ENCODE measurements at places on chromosomes 4 and X. TPM values are rescaled to one million over a fixed set of nuclear protein-coding genes. Genes with fewer than 3 reads are reported as not detected.

- peaks cover 6% of the 10 kb centered on the region for H3K4me1 ChIP-seq
- no peak for DNase-seq
- no peak overlapping the region for H3K4me3 ChIP-seq
- H3K27me3 ChIP-seq, result no peaks in the 10 kb centered on the region
Measured at GRCh38 chrX:132046533-132046932, 23.4 kb downstream of the STK26 start.

DNA sequence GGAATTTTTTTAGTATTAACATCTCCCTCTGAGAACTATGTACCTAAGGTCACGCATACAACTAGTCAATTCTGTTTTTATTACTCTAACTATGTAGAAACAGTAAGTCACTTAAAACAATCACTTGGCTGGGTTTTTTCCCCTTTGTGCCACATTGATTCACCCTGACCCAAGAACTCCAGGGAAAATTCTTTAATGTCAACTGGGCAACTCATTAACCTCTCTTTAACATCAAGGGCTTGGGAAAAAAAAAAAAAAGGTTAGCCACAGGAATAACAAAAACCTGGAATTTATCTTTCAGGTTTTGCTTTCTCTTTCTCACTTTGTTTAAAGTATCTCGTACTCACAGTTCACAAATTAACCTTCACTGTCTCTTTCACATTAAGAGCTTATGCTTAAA, 8.1 kb downstream of the RPL9 start:
- H3K27ac ChIP-seq, result no peak overlapping the region
- no peak for DNase-seq
- no peaks in the 10 kb centered on the region for H3K27me3 ChIP-seq
- H3K4me3 ChIP-seq, result no peak overlapping the region
- H3K36me3 ChIP-seq, result peaks cover 58% of the 10 kb centered on the region

DNA sequence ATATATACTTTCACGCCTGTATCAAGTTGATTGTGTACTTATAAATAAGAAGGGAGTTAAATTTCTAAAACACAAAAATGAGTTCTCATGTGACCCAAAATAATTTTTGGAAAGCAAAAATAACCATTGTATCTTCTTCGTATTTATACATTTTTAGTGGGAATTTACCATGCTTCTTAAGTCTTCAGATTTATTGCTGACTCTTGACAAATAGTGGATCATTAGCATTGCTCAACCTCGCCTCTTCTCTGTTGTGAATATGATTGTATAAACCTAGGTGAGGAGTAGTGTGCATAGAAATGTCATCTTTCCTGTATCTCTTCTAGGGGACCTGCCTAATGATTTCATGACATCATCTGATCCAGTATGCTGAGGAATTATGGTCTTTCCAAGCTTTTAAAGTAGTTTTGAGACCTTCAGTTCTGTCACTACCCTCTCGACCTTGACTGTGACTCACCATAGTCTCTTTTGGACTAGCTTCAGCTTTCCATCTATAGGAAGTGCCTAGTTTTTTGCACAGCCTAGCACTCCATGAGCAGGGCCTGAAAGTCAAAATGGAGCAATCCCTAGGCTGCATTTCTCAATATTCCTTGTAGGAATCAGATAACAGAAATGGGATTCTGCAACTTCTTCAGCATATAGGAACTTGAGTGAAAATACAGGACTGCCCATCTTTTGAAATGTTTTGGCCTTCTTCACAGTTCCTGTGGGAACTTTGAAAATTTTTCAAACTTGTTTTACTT, 157.6 kb downstream of the ARX start:
- no peak overlapping the region for H3K4me3 ChIP-seq
- no peaks in the 10 kb centered on the region for H3K4me1 ChIP-seq
- no peaks in the 10 kb centered on the region for H3K27me3 ChIP-seq
- no peak for DNase-seq

DNA sequence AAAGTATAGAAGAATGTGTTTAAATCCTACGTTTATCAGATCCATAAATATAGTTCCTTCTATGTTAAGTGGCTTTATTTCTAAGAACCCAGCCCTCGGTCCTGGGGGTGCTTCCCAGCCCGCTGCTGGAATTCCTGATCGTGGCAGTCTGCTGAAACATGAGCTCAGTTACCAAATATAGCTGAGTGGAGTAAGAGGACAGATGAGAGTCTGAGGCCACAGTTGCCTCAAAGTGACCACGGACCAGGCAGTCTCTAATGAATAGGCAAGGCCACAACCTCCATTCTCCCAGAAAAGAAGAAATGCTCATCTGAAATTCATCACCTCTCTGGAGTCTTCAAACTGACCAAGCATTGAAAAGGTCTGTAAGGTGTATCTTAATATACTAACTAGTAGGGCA, at the start of gene PALLD:
Gene PALLD (plus strand): TSS at position 219 of the 400 bp plus-strand sequence.
- H3K4me3 ChIP-seq, result no peak within 1 kb of the TSS
- no peak for DNase-seq
- H3K36me3 ChIP-seq, result no peaks in the 10 kb centered on the region
- H3K4me1 ChIP-seq, result no peaks in the 10 kb centered on the region

- H3K27me3 ChIP-seq, result no peaks in the 10 kb centered on the region
- no peak overlapping the region for H3K27ac ChIP-seq
- DNase-seq, result no peak
- no peak overlapping the region for H3K4me3 ChIP-seq
- H3K4me1 ChIP-seq, result no peaks in the 10 kb centered on the region
Measured at GRCh38 chr4:3470244-3471097, 7.4 kb downstream of the DOK7 start.

- no peak overlapping the region for H3K4me3 ChIP-seq
- H3K27me3 ChIP-seq, result peaks cover 17% of the 10 kb centered on the region
- peaks cover 3% of the 10 kb centered on the region for H3K36me3 ChIP-seq
- H3K27ac ChIP-seq, result no peak overlapping the region
- DNase-seq, result no peak
- no peaks in the 10 kb centered on the region for H3K4me1 ChIP-seq
Measured at GRCh38 chr4:569958-570667, 6.0 kb downstream of the TMEM271 start.

- H3K36me3 ChIP-seq, result no peaks in the 10 kb centered on the region
- no peak overlapping the region for H3K4me3 ChIP-seq
- H3K4me1 ChIP-seq, result no peaks in the 10 kb centered on the region
Measured at GRCh38 chrX:20001588-20001987, 10.7 kb upstream of the BCLAF3 start.

GRCh38 chr4:79298027-79298426, 27.8 kb downstream of the NAA11 start:
- H3K4me3 ChIP-seq, result no peak overlapping the region
- no peak for DNase-seq
- H3K4me1 ChIP-seq, result no peaks in the 10 kb centered on the region
- H3K27ac ChIP-seq, result no peak overlapping the region

DNA sequence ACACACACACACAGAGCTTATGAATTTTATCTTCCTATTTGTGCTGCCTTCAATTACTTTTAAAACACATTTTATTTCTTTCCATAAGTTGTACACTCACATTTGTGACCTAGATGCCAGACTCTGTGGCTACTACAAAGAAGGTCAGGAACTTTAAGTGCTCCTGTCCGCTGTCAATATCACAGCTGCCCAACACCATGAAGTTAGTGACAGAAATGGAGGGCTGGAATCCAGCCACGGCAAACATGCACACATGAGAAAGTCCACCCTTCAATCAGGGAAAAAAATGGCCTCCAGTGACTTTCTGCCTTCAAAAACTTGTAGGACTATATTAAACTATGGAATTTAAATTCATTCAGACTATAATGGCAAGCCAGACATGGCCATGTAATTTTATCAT, 334.4 kb upstream of the FSTL5 start:
- no peaks in the 10 kb centered on the region for H3K27me3 ChIP-seq
- H3K4me1 ChIP-seq, result no peaks in the 10 kb centered on the region
- H3K27ac ChIP-seq, result no peak overlapping the region
- no peak overlapping the region for H3K4me3 ChIP-seq
- no peaks in the 10 kb centered on the region for H3K36me3 ChIP-seq

DNA sequence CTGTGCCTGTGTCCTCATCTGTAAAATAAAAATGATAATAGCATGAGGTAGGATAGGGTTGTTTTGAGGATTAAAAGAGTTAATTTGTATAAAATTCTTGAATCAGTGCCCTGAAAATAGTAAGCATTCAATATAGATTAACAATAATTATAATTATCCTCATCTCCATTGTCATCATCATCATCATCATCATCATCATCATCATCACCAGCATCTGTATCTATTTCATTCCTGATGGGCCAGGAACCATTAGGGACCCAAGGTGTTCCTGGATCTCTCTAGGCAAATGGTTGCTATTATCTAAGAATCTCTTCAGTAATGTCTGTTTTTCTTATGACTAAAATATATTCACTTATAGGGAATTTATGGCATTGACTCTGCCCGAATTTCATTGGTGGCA, 31.6 kb downstream of the RASSF6 start:
- no peaks in the 10 kb centered on the region for H3K36me3 ChIP-seq
- no peaks in the 10 kb centered on the region for H3K4me1 ChIP-seq
- H3K27ac ChIP-seq, result no peak overlapping the region
- DNase-seq, result no peak

DNA sequence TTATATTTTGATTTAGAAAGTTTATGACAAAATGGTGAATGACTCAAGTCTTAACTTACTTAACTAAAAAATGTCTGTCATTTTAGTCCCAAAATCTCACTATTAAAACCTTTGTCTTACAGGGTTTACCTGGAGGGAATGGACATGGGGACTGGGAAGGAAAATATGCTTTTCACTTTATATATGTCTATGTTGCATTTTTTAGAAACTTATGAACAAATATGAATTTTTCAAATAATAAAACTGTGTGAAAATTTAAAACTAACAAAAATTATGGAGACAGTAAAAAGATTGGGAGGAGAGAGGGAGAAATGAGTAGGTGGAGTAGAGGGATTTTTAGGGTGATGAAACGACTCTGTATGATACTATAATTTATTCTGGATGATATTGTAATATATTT, 6.2 kb downstream of the MGARP start:
- H3K27me3 ChIP-seq, result peaks cover 28% of the 10 kb centered on the region
- no peak overlapping the region for H3K27ac ChIP-seq
- no peak overlapping the region for H3K4me3 ChIP-seq
- no peaks in the 10 kb centered on the region for H3K36me3 ChIP-seq

- no peak overlapping the region for H3K4me3 ChIP-seq
- H3K27ac ChIP-seq, result no peak overlapping the region
- H3K36me3 ChIP-seq, result no peaks in the 10 kb centered on the region
- H3K4me1 ChIP-seq, result no peaks in the 10 kb centered on the region
Measured at GRCh38 chr4:151043803-151044515, 28.9 kb upstream of the LRBA start.

DNA sequence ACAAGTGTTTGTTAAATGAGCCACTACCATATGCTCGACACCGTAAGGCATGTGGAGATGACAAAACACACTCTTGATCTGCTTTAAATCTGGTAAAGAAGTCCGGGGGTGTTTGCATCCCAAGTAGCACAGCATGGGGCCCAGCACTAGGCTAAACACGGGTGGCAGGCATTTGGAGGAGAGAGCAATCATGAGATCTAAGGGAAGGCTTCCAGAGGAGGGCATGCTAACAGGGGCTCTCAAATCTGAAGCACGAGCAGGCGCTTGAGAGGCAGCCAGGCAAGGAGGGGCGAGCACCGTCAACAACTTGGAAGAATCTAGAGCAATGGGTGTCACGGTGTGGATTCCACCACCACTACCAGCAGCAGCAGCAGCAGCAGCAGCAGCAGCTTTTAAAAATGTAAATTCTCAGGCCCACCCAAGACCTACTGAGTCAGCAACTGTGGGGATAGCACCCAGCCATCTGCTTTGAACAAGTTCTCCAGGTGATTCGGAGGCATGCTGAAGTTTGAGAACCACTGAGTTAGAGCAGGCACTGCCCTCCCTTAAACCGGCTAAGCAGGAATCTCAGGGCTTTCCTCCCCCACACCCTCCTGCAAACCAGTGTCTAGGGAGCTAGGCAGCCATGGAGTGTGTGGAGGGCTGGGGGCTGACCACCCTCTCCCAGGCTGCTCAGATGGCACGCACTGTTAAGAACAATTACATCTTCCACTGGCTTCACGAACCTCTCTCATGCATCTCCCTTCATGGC, 70.2 kb upstream of the MAP3K15 start:
- H3K36me3 ChIP-seq, result peaks cover 34% of the 10 kb centered on the region
- no peak overlapping the region for H3K4me3 ChIP-seq
- H3K27ac ChIP-seq, result peak overlapping the region; percentile 20
- DNase-seq, result no peak

- H3K36me3 ChIP-seq, result no peaks in the 10 kb centered on the region
- DNase-seq, result no peak
- no peaks in the 10 kb centered on the region for H3K27me3 ChIP-seq
- no peak overlapping the region for H3K27ac ChIP-seq
Measured at GRCh38 chrX:82081027-82081426, 879.1 kb downstream of the SH3BGRL start.

GRCh38 chr4:25058796-25059195, 28.1 kb upstream of the LGI2 start:
- no peaks in the 10 kb centered on the region for H3K4me1 ChIP-seq
- no peaks in the 10 kb centered on the region for H3K36me3 ChIP-seq
- H3K27ac ChIP-seq, result no peak overlapping the region
- DNase-seq, result no peak

- no peaks in the 10 kb centered on the region for H3K36me3 ChIP-seq
- no peaks in the 10 kb centered on the region for H3K4me1 ChIP-seq
- H3K4me3 ChIP-seq, result no peak overlapping the region
- no peaks in the 10 kb centered on the region for H3K27me3 ChIP-seq
- no peak for DNase-seq
- H3K27ac ChIP-seq, result no peak overlapping the region
Measured at GRCh38 chr4:58767598-58767997, 1657.4 kb upstream of the IGFBP7 start.

GRCh38 chr4:81589262-81589661, 117.6 kb upstream of the RASGEF1B start:
- H3K4me3 ChIP-seq, result no peak overlapping the region
- no peak for DNase-seq
- H3K27me3 ChIP-seq, result no peaks in the 10 kb centered on the region
- no peak overlapping the region for H3K27ac ChIP-seq
- H3K36me3 ChIP-seq, result no peaks in the 10 kb centered on the region

DNA sequence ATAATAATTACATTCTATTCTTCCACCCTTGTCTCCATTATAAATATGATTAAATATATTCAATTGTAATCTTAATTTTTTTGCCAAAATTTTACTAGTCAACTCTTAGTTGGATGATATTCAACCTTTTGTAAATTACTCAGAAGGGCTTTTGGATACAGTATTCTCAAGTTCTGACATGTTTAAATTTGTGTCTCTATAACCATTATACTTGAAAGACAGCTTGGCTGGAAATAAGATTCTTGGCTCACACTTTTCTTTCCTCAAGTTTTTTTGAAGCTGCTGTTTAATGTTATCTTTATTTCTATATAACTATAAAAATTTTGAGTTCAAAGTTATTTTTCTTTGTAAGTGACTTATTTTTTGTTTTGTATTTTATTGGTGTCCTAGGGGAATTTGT, 214.4 kb downstream of the ARAP2 start:
- H3K4me3 ChIP-seq, result no peak overlapping the region
- no peaks in the 10 kb centered on the region for H3K4me1 ChIP-seq
- H3K27me3 ChIP-seq, result no peaks in the 10 kb centered on the region
- H3K27ac ChIP-seq, result no peak overlapping the region

The BTC gene
- total RNA-seq, result not detected

The IL21 gene
- total RNA-seq, result 95.3 TPM

The WDFY3 gene
- total RNA-seq, result 0.75 TPM

The CSTF2 gene
- 71.4 TPM for total RNA-seq

The SULT1B1 gene
- 0.23 TPM for total RNA-seq

The LONRF3 gene
- total RNA-seq, result 0.75 TPM

The GABRG1 gene
- total RNA-seq, result not detected

The AWAT2 gene
- total RNA-seq, result not detected

The DDIT4L gene
- 0.56 TPM for total RNA-seq

The TIGD2 gene
- total RNA-seq, result 2.6 TPM

The ASB12 gene
- total RNA-seq, result not detected
